ENCODE measurements at places on chromosomes 3 and 15.

DNA sequence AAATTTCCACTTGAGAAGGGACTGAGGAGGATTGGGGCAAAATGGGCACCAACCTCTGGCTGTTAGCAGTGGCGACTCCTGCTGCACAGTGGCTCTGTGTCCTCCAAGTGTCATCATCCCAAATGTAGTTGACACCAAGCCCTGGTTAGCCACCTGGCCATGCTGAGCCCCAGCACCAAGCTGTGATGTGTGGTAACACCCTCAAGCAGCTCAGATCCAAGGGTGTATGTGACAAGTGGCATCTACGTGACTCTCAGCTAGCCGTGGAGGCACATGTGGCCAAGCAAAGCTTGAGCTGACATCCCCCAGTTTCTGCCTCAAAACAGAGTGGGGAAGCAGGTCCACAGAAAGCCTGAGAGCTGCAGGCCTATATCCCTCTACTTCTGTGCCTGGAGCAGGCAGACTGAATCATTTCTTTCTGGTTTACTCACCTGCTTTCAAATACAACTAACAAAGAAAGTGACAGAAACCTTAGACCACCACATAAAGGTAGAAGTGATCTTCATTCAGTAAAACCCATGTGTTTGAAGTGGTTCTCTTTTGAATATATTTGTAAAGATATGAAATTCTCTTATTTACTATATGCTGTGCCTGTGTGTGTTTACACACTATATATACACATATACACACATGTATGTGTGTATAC is 40.0 kb downstream of the FOXP1 start:
- ATAC-seq = no peak
- no peak overlapping the region for H3K27ac ChIP-seq
- H3K4me1 ChIP-seq = peaks cover 9% of the 10 kb centered on the region
- H3K27me3 ChIP-seq = peaks cover 8% of the 10 kb centered on the region
- peaks cover 5% of the 10 kb centered on the region for H3K36me3 ChIP-seq
- H3K4me3 ChIP-seq = no peak overlapping the region

DNA sequence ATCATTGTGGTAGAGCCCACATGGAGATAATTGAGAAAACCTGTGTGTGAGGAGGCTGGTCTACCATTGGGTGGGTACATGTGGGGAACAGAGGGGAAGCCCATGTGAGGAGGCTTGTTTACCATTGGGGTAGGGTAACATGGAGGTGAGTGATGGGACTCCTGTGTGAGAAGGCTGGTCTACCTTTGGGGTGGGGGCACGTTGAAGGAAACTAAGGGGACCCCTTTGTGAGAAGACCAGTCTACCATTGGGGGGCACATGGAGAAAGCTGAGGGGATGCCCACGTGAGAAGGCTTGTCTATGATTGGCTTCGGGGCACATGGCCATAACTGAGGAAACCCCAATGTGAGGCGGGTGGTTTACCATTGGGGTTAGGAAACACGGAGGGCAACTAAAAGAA is 158.5 kb downstream of the FBLN2 start:
- H3K27me3 ChIP-seq = peaks cover 100% of the 10 kb centered on the region
- no peaks in the 10 kb centered on the region for H3K36me3 ChIP-seq

DNA sequence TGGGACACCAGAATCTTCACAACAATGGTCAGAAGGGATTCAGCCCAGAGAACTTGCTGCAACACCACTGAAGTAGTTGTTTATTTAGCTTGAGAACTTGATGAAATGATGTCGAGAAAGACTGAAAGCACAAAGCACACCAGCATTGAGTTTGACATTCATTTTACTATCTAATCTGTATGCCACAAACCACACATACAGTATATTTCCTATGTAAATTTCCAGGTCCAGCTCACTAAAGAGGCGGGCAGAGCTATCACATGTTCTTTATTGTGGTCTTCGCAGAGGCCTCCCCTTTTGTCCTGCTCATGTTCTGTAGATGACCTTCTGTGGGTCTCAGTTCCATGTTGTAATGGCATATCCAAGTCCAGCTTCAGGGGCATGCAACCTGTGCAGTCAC is 10.4 kb upstream of the FMN1 start:
- H3K27ac ChIP-seq = no peak overlapping the region
- no peak for ATAC-seq
- no peaks in the 10 kb centered on the region for H3K36me3 ChIP-seq

GRCh38 chr3:86547692-86548091 is 443.3 kb downstream of the VGLL3 start:
- ATAC-seq = no peak
- no peaks in the 10 kb centered on the region for H3K36me3 ChIP-seq
- no peak overlapping the region for H3K4me3 ChIP-seq
- no peaks in the 10 kb centered on the region for H3K4me1 ChIP-seq

GRCh38 chr15:42070976-42071350 is 23.4 kb downstream of the PLA2G4D start:
- H3K4me1 ChIP-seq = peaks cover 7% of the 10 kb centered on the region
- no peak overlapping the region for H3K27ac ChIP-seq
- peaks cover 55% of the 10 kb centered on the region for H3K27me3 ChIP-seq

DNA sequence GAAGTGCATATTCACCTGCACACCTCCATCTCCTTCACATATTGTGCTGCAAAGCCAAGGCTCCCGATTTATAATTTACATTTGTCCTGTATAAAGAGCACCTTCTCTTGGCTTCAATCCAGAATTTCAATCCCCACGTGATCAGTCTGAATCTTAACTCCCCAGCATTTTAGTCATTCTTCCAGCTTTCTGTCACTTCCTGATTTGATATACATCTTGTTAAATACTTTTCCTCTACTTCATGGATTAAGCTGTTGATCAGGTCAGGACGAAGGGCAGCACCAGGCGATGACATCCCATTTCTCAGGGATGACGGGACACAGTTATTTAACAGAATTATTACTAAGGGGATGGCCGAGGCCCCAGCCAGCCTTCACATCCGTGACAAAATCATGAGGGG is 212.5 kb downstream of the EPHB1 start:
- no peaks in the 10 kb centered on the region for H3K4me1 ChIP-seq
- H3K36me3 ChIP-seq = no peaks in the 10 kb centered on the region
- H3K4me3 ChIP-seq = no peak overlapping the region

DNA sequence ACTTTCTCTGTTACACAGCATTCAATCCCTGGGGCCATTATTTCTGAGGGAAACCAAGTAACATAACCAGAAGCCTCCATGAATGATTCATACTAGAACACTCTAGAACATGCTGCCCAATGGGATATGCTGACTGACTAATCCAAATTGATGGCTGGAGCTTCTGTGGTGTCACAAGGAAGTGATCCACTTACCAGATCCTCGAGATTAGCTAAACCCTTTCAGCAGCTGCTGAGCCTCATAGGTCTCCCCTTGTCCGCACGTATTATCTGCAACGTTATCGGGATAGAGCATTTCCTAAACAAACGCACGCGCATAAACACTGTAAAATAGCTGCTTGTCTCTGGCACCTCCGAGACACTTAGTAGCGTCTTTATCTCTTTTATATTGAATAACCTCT is 61.2 kb upstream of the PROK2 start:
- no peak overlapping the region for H3K27ac ChIP-seq
- H3K27me3 ChIP-seq = peaks cover 32% of the 10 kb centered on the region
- no peak overlapping the region for H3K4me3 ChIP-seq

DNA sequence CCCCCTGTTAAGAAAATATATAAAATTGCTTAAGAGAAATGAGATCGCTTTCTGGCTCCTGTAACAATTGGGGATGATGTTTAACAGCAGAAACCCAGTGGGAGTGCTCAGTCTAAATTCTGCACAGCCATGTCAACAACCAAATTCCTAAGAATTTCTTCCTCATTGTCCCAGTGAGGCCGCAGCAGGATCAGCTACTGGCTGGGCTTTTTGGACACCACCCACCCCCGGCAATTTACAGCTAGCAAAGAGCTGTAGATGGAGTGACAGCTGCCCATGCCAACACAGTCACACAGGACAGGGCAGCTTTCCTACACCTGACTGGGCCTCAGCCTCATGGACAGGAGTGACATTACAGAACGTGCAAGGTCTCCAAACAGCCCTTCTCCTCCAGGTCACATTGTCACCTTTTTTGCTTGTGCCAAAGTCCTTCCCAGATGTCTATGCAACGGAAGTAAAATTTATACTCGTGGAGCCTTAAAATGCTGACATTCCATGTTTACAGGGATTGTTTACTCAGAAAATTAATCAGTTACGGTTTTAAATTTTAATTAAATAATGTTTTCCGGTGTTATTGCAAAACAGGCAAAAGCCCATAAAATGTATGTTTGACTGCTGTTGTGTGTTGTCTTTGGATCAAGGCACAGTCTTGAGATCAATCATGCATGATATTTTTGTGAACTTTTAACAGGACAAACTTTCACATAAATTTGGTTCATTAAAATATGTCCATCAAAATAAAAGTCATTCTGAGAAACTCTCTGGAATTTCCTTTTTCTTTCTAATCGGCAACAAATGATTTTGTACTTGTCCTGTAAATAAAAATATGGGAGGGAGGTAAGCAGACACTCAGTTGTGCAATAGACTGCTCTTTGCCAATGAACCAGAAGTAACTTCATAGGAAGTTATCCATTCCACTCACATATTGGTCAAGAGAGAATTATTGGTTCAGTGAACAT is 943.2 kb downstream of the MCTP2 start:
- no peak overlapping the region for H3K27ac ChIP-seq
- no peak for ATAC-seq
- H3K4me3 ChIP-seq = no peak overlapping the region

GRCh38 chr3:150242220-150242936 is 165.7 kb upstream of the TSC22D2 start:
- ATAC-seq = no peak
- no peak overlapping the region for H3K4me3 ChIP-seq
- no peak overlapping the region for H3K27ac ChIP-seq
- peaks cover 26% of the 10 kb centered on the region for H3K27me3 ChIP-seq

DNA sequence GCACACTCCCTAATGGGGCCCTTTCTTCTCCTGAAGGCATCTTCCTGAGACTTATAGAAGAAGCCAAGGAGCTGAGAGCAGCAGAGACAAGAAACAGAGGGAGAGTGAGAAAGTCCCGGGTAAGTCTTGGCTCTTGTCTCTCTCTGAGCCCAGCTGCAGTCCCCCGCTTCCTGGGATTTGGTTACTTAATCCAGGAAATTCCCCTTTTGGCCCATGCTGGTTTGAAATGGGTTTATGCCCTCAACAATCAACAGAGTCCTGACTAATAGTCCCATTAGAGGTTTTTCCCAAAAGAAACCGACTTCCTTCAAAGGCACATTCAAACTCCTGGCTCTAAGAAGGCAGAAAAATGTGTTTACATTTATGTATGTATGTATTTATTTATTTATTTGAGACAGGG is 22.0 kb downstream of the TMEM158 start:
- no peak for ATAC-seq
- H3K4me1 ChIP-seq = no peaks in the 10 kb centered on the region
- H3K27me3 ChIP-seq = peaks cover 35% of the 10 kb centered on the region
- H3K27ac ChIP-seq = no peak overlapping the region
- H3K4me3 ChIP-seq = no peak overlapping the region
- no peaks in the 10 kb centered on the region for H3K36me3 ChIP-seq

GRCh38 chr15:58469432-58470353 is 37.9 kb downstream of the LIPC start:
- ATAC-seq = no peak
- no peaks in the 10 kb centered on the region for H3K4me1 ChIP-seq
- H3K27ac ChIP-seq = no peak overlapping the region
- no peak overlapping the region for H3K4me3 ChIP-seq

DNA sequence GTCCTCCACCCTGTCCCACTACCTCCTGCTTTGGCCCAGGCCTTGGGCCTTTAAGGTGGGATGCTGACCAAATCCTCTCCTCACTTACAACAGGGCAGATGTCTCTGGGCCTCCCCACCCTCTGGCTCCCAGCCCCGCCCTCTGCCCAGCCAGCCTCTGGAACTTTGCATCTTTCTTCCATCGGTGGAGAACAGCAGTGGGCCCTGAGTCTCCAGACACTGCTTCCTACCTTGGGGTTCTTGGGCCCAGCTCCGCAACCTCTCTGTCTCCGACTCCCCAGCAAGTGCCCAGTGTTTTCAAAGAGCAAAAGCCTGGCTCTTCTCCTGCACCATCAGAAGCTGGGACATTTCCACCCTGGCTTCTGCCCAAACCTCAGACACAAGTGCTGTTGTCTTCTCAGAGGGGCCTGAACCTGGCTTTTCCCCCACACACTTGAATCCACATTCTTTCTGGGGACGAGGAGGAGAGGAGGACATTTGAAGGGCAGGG is 33.1 kb downstream of the MRAS start:
- no peak overlapping the region for H3K27ac ChIP-seq
- H3K36me3 ChIP-seq = no peaks in the 10 kb centered on the region
- no peak overlapping the region for H3K4me3 ChIP-seq
- H3K4me1 ChIP-seq = no peaks in the 10 kb centered on the region
- H3K27me3 ChIP-seq = peaks cover 74% of the 10 kb centered on the region

GRCh38 chr15:74988007-74988800 is 7.2 kb upstream of the SCAMP5 start:
- no peak overlapping the region for H3K4me3 ChIP-seq
- H3K36me3 ChIP-seq = no peaks in the 10 kb centered on the region
- H3K4me1 ChIP-seq = peaks cover 13% of the 10 kb centered on the region
- H3K27me3 ChIP-seq = peaks cover 68% of the 10 kb centered on the region
- no peak overlapping the region for H3K27ac ChIP-seq

- no peaks in the 10 kb centered on the region for H3K36me3 ChIP-seq
- H3K4me3 ChIP-seq = no peak overlapping the region
- H3K4me1 ChIP-seq = no peaks in the 10 kb centered on the region
- ATAC-seq = no peak
- H3K27ac ChIP-seq = no peak overlapping the region
Measured at GRCh38 chr15:83430441-83430840, 16.7 kb upstream of the SH3GL3 start.

DNA sequence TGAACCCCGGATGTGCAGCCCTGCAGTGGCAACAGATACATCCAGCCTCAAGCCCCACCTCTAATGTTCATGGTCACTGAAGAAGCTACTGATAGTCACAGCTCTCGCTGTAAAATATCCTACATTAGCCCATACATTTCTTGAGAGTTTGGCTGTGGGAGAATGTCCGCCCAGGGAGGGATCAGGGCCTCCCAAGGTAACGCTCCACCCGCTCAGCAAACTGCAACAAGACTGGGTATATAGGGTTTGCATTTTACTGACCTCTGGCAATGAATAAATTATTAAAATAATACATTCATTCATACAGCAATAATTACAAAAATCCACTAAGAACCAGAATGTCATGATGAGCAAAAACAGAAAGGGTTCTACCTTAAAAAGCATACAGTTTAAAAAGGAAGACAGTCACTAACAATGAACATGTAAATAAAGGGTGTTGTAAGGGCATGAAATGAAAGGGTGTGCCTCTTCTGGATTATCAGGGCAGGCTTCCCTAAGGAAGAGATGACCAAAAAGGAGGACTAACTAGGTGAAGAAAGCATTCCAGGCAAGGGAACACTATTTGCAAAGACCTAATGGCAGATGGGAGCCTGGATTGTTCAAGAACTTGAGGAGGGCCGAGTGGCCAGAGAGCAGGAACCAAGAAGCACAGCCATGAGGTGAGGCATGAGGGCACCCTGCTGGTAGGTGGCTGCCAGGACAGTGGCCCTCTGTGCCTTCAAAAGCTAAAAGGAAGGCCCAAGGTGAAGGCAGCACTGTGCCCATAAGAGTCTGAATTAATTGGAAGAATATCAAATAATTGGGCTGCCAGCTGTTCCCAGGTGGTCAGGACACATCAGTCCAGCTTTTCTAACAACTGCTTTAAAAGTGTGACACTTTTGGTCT is 28.1 kb upstream of the CTDSPL start:
- ATAC-seq = no peak
- no peaks in the 10 kb centered on the region for H3K4me1 ChIP-seq
- no peaks in the 10 kb centered on the region for H3K36me3 ChIP-seq
- H3K27ac ChIP-seq = no peak overlapping the region
- peaks cover 39% of the 10 kb centered on the region for H3K27me3 ChIP-seq
- H3K4me3 ChIP-seq = no peak overlapping the region

GRCh38 chr3:156323466-156323865 is 203.1 kb downstream of the KCNAB1 start:
- no peak overlapping the region for H3K27ac ChIP-seq
- H3K4me3 ChIP-seq = no peak overlapping the region
- ATAC-seq = no peak
- H3K4me1 ChIP-seq = no peaks in the 10 kb centered on the region
- H3K27me3 ChIP-seq = peaks cover 30% of the 10 kb centered on the region

Data from stimulated activated memory B cell treated with anti-CD40 and anti-IgM and Interleukin-4, amounts not matched to agents 10 μg/mL and 1 μg/mL and 100 μg/mL, for 72 hours (primary cell).